ENCODE measurements at places on chromosomes 13 and 19.

- no peak for DNase-seq
Observed at GRCh38 chr19:5993648-5994358, 15.9 kb upstream of the RANBP3 start.

DNA sequence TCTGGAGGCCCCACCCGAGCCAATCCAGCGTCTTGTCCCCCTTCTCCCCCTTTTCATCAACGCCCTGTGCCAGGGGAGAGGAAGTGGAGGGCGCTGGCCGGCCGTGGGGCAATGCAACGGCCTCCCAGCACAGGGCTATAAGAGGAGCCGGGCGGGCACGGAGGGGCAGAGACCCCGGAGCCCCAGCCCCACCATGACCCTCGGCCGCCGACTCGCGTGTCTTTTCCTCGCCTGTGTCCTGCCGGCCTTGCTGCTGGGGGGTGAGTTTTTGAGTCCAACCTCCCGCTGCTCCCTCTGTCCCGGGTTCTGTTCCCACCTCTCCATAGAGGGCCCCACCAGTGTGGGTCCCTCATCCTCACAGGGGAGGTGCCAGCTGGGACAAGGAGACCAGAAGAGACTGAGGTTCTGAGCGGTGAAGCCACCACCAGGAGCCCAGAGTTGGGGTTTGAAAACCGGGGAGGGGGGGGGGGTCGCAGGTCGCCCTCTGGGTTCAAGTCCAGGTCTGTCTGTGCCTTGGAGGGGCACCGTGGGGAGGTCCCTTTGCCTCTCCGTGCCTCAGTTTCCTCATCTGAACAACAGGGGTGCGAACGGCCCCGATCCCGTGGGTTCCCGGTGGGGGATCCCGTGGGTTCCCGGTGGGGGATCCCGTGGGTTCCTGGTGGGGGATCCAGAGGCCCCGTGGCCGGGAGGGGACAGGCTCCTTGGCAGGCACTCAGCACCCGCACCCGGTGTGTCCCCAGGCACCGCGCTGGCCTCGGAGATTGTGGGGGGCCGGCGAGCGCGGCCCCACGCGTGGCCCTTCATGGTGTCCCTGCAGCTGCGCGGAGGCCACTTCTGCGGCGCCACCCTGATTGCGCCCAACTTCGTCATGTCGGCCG is at the start of gene ELANE:
TSS of gene ELANE (plus strand) at position 168 of the 878 bp plus-strand sequence. CDS start at position 194, 26 bp downstream.
- no peak for DNase-seq

DNA sequence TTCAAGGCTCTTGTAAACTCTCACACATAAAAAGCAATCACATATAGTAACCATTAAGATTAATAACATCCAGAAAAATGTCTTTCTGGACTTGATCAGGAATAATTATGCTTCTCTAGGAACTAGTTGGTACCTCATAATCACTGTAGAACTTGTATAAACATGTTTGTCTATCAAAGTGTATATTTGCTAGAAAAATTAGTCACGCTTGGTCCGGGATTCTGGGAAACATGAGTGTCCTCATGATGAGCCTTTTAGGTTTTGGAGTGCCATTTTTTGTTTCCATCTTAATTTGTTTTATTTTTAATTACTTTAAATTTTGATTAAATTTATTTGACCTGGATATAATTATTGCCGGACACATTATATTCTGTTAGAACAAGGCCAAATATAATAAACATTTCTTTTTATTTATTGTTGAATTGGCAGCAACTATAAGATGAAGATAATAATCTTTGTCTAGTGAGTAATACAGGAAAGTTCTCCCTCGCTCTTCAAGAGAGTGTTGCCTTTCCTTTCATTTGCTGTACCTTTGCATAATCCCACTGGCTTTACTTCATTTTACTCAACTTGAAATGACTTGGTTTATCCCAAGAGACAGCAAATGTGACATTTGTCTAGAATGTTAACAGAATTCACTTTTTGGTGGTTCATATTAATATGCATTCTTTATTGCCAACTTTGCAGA is 207.0 kb downstream of the NALCN start:
- DNase-seq, result no peak

- DNase-seq, result no peak
Observed at GRCh38 chr19:54560881-54561385, 12.7 kb upstream of the LILRA2 start.

DNA sequence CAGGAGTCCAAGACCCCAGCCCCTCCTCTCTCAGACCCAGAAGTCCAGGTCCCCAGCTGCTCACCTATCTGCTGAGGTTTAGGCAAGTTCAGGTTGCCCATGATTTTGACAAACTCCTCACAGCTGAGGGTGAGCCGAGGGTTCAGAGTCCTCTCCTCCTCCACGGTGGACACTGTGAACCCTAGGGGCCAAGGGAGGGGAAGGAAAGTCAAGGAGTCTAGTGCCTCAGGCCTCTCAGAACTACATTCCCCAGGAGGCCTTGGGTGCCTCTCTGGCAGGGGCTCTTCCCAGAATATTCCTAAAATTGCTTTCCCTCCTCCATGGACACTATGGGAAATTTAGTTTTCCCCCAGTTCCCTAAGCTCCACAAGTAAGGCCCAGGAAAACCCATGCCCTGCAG is 3.3 kb upstream of the PHLDB3 start:
- DNase-seq, result no peak

DNA sequence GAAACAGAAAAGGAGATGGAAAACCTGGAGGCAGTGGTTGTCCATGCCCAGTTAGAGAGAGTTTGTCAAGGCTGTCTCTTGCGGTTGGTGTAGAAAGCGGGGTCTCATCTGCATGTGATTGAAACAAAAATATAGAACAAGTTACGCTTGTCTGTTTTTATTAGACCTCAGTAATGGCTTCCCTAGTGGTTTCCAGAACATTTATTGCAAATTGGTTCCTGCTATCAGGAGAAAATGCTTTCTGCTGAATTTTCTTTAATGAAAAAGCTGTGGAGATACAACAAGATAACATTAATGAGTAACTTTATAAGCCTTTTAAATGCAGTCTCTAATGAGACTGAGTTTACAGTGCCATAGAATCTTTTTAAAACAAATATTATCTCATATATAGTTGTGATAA is 378.0 kb downstream of the DACH1 start:
- DNase-seq, result no peak

DNA sequence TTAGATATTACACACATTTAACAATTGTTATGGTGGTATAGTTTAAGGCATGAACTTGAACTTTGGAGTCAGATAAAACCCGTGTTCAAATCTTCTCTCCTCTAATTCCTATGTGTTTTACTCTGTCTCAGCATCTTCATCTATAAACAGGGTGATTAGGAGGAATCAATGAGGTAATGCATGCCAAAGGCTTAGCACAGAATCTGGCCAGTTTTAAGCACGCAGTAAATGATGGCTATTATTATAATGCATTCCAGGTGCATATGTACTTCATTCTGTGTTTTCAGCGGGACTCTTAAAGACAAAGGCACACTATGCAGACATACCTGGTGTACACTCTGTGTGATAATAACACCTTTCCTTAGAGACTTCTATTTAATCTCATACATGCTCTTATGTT is 88.0 kb upstream of the FRY start:
- DNase-seq, result no peak

DNA sequence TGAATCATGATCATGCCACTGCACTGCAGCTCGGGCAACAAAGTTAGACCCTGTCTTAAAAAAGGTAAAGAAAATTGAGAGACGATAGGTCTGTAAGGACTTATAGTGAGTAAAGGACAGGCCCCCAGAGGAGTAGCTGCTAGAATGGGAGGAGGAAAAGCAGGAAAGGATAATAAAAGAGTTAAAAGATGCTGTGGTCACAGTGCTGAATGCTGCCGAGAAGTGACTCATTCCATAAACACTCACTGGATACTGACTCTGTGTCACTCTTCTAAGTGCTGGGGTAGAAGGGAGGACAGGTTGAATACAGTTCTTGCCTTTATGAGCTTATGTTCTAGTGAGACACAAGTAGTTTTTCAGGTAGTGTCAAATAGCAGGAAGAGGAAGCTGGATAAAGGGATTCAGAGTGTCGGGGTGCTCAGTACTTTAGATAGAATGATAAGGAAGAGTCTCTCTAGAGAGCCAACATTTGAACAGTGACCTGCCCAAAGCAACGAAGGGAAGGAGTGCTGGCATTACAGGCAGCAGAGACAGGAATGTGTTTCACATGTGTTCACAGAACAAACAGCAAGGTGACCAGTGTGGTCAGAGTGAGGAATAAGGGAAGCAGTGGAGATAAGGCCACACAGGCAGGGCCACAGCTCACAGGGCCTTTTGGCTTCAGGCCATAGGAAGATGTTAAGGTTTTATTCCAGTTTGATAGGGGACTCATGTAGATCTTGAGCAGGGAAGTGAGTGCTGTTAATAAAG is 1240.5 kb downstream of the UQCRFS1 start:
- DNase-seq, result peak; percentile 4

GRCh38 chr13:62537593-62537992 is 1121.9 kb upstream of the PCDH20 start:
- DNase-seq, result no peak

DNA sequence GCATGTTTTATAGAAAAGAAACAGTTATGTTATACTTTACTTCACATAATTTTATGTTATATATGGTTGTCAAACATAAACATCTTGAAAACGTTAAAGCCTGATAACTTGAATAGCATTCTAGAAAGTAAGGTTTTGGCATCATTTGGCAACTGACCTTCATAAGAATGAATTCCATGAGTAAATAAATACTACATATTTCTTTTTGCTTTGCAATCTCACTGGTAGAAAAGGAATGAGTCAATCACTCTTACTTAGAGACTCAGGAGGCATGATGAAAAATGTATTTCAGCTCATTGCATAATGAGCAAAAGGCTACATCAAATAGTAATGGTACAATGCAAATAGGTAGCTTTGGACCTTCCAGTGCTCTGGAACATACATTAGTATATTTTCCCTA is 1381.9 kb downstream of the EFNB2 start:
- DNase-seq, result no peak

DNA sequence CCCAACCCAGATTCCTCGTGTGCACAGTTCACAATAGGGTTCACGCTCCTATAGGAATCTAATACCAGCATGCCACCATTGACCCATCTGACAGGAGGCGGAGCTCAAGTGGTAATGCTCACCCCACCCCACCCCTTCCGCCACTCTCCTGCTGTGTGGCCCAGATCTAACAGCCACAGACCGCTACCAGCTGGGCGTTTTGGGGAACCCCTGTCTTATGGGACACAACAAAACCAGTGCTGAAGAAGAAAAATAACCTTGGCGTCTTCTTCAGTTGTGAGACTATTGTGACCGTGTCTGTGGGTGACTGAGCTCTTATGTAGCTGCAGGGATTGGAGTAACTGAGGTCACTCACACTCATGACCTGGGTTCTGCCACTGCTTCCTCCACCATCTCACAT is 5.2 kb upstream of the OR10H1 start:
- DNase-seq, result no peak

- DNase-seq, result no peak
Observed at GRCh38 chr13:62251734-62252133, 836.1 kb upstream of the PCDH20 start.

DNA sequence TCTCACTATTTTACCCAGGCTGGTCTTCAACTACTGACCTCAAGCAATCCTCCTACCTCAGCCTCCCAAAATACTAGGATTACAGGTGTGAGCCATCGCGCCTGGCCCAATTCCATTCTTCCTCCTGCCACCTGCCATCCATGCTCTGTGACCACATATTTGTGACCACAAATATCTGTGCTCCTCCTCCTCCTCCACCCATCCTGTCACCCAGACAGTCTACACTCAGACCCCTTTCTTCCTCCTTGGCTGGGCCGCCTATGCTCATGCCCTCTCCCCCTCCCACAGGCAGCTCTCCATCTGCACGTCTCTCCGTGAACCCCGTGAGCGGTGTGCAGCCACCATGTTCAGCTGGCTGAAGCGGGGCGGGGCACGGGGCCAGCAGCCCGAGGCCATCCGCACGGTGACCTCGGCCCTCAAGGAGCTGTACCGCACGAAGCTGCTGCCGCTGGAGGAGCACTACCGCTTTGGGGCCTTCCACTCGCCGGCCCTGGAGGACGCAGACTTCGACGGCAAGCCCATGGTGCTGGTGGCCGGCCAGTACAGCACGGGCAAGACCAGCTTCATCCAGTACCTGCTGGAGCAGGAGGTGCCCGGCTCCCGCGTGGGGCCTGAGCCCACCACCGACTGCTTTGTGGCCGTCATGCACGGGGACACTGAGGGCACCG is 3.2 kb downstream of the EHD2 start:
- no peak for DNase-seq

DNA sequence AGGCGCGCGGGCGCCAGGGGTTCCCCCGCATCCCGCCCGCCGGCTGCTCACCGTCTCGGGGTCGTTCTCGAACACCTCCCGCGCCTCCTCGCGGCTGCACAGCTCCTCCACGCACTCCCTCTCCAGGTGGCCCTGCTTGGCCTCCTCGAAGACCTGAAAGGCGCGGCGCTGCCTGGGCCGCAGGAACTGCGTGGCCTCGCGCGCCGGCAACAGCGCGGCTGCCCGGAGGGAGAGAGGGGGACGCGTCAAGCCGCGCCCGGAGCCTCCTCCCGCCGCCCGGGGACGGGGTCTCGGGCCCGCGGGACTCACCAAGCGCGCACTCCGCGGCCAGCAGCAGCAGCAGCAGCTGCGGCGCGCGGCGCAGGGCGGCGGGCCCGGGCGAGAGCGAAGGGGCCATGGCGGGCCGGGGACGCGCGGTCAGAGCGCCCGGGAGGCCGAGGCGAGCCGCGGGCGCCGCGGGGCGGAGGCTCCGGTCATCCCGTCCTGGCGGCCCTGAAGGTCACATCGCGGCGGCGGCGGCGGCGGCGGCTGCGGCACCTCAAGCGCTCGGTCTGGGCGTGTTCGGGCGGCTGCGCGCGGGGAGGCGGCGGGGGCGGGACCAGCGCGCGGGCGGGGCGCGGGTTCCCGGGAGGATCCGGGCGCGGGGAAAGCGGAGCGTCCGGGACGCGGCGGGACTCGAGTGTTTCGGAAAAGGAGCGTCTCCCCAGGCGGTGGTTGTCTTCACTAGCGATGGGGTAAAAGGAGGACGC is at the start of gene GAS6:
TSS of gene GAS6 (minus strand) at position 553 of the 749 bp plus-strand sequence. CDS start at position 397, 156 bp downstream.
- peak; percentile 55 for DNase-seq

DNA sequence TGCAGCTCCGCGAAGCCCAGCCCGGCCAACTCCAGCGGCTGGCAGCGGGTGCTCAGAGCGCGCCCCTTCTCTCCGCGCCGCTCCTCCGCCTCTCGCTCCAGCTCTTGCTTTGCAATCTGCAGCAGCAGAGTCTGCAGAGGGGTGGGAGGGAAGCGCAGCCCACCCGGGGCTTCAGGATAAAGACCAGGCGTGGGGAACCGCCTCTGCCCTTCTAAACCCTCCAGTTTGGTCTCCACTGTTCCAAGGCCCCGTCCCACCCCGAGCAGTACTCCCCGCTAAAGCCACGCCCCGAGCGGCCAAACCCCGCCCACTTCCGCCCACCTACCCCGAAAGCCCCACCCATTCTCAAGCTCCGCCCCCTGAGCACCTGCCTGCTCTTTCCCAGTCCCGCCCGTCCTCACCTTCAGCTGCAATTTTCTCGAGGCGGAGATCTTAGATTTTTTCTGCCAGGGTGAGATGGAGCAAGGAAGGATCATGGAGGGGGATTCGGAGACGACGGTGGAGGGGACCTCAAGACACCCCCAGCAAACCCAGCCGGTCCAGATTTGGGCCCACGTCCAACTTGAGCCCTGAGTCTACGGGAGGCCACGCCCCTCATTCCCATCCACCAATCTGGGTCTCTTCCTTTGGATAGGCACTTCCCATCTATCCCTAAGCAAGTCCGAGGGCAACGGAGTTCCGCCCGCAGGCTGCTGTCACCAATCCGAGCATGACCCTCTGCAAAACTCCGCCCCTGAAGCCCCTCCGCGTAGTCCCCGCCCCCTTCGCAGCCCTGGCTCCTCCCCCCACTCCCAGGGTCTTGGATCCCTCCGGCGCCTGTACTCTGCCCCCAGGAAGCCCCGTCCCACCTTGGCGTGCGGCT is 1.1 kb downstream of the TNNI3 start:
- DNase-seq, result no peak

Measured in prostate gland (tissue), 2 donors.